ENCODE measurements at places on chromosomes 16 and 17. TPM values are rescaled to one million over a fixed set of nuclear protein-coding genes. Genes with fewer than 3 reads are reported as not detected.

The TNP2 gene
- not detected for total RNA-seq

The JPH3 gene
- total RNA-seq, result 15.4 TPM

The SOX9 gene
- total RNA-seq, result 43.2 TPM

The SERPINF2 gene
- total RNA-seq, result 0.44 TPM

The PTX4 gene
- not detected for total RNA-seq

- DNase-seq, result no peak
- H3K4me1 ChIP-seq, result no peaks in the 10 kb centered on the region
- no peak overlapping the region for H3K4me3 ChIP-seq
- H3K27me3 ChIP-seq, result no peaks in the 10 kb centered on the region
- no peaks in the 10 kb centered on the region for H3K36me3 ChIP-seq
- no peak overlapping the region for H3K27ac ChIP-seq
Measured at GRCh38 chr17:71023249-71024030, 854.1 kb downstream of the KCNJ2 start.

DNA sequence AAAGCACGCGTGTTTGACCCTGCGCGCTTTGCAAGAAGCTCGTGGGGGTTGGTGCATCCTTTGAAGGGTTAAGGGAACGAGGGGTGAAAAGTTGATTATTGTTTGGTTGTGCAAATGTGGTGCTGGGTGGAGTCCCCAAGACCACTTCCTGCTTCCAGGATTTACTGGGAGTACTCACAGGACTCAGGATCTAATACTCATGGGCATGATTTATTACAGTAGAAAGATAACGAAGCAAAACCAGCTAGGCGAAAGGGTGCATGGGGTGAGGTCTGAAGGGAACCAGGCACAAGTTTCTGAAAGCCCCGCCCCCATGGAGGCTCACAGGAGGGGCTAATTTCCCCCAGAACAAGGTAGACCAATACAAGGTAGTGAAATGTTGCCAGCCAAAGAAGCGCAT, 58.8 kb downstream of the RPTOR start:
- DNase-seq, result no peak
- H3K27ac ChIP-seq, result no peak overlapping the region
- H3K4me3 ChIP-seq, result no peak overlapping the region
- H3K4me1 ChIP-seq, result peaks cover 11% of the 10 kb centered on the region
- peaks cover 16% of the 10 kb centered on the region for H3K36me3 ChIP-seq

DNA sequence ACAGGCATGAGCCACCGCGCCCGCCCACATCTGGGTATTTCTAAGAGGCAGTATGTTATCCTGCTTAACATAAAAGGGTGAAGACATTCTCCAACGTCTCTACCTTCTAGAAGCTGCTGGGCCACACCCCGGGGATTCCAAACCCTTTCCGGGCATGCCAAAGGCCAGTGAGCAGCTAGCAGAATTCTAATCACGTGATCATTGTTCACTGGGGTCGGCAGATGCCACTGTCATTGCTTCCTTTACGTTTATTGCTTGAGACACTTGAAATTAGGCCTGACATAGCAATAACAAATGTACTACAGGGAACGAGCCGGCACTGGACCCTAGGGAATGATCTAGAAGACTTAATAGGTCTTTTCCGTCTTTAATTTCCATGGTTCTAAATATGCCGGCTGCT, 141.2 kb upstream of the ZFHX3 start:
- no peaks in the 10 kb centered on the region for H3K36me3 ChIP-seq
- H3K4me3 ChIP-seq, result no peak overlapping the region
- DNase-seq, result no peak
- H3K4me1 ChIP-seq, result peaks cover 23% of the 10 kb centered on the region
- no peak overlapping the region for H3K27ac ChIP-seq
- H3K27me3 ChIP-seq, result peaks cover 11% of the 10 kb centered on the region

- DNase-seq, result no peak
- H3K27me3 ChIP-seq, result peaks cover 69% of the 10 kb centered on the region
- H3K4me1 ChIP-seq, result no peaks in the 10 kb centered on the region
- H3K4me3 ChIP-seq, result no peak overlapping the region
Measured at GRCh38 chr17:79127534-79128135, 53.0 kb downstream of the ENGASE start.

- no peak for DNase-seq
- no peaks in the 10 kb centered on the region for H3K27me3 ChIP-seq
- peak overlapping the region; percentile 96 for H3K27ac ChIP-seq
- H3K4me3 ChIP-seq, result no peak overlapping the region
- H3K36me3 ChIP-seq, result no peaks in the 10 kb centered on the region
- H3K4me1 ChIP-seq, result peaks cover 53% of the 10 kb centered on the region
Measured at GRCh38 chr16:29198731-29199521, 207.6 kb downstream of the NPIPB11 start.

DNA sequence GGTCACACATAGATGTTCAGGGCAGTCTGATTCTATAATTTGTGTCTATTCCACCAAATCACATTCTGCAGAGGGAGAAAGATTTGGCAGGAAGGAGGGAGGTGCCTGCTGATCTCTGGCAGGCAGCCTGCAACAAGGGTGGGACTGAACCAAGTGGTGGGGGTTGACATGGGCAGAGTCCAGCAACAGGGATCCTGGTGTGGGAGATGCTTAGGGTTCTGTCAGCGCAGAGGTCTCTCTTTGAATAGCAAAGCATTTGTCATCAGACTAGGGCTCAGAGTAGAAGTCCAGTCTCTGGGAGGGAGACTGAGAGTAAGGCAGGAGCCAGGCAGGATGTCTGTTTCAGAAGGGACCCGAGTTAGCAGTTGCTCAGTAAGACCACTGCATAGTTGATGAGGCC, 94.6 kb downstream of the UTP18 start:
- H3K27ac ChIP-seq, result no peak overlapping the region
- peaks cover 6% of the 10 kb centered on the region for H3K4me1 ChIP-seq
- H3K4me3 ChIP-seq, result no peak overlapping the region

DNA sequence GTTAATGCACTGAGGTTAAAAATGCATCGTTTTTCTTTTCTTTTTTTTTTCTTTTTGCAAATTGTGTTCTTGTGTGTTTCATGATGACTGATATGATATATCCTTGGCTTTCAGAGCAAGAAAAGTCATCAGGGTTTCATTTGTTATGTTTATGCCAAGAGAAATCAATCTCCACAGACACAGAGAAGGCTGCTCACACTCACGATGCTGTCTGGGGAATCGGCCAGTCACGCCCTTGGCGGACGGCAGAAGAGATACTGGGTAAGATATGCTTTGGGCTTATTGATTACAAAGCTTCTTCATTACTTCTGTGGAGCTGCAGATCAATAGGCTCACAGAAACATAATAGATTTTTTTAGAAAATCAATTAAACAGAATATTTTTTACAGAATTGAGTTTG, 42.2 kb upstream of the TNRC6C start:
- peaks cover 19% of the 10 kb centered on the region for H3K4me1 ChIP-seq
- no peak overlapping the region for H3K27ac ChIP-seq
- H3K36me3 ChIP-seq, result no peaks in the 10 kb centered on the region
- no peak for DNase-seq
- H3K4me3 ChIP-seq, result no peak overlapping the region
- peaks cover 62% of the 10 kb centered on the region for H3K27me3 ChIP-seq

GRCh38 chr17:29045734-29046472, 3.0 kb downstream of the PIPOX start:
- no peak overlapping the region for H3K4me3 ChIP-seq
- no peak overlapping the region for H3K27ac ChIP-seq
- no peak for DNase-seq
- H3K27me3 ChIP-seq, result peaks cover 23% of the 10 kb centered on the region
- H3K36me3 ChIP-seq, result no peaks in the 10 kb centered on the region

GRCh38 chr16:81061871-81062608, 15.0 kb downstream of the C16orf46 start:
- no peaks in the 10 kb centered on the region for H3K27me3 ChIP-seq
- peaks cover 5% of the 10 kb centered on the region for H3K4me1 ChIP-seq
- no peak for DNase-seq

DNA sequence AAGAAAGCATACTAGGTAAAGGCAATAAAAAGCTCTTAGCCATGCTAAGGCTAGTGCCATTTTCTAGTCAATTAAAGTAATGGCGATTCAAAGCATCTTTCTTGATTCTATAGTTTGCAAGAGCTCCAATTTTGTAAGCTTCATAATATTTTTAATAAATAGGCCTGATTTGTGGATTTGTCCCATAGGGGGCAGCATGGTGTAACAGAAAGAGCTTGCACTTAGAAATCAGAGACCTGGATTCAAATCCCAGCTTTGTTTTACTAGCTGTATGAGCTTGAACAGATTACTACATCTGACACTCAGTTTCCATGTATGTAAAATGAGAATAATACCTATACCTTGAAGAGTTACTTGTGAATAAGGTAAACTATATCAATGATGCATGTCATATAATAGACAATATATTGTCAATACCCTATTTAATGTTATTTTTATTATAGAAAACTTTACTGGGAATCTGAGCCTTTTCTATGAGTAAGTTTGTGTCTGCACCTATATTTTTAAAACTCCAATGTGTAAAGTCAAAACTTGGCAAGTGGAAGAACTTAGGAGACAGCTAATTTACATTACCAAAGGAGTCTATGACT, 93.6 kb upstream of the NOG start:
- no peak overlapping the region for H3K4me3 ChIP-seq
- H3K27ac ChIP-seq, result no peak overlapping the region
- DNase-seq, result no peak
- no peaks in the 10 kb centered on the region for H3K36me3 ChIP-seq
- no peaks in the 10 kb centered on the region for H3K27me3 ChIP-seq
